NCI-H2227 treated with DMSO at 0.1 percent for 48 hours (cell line): ENCODE measurements at places on chromosomes 5 and 9.

DNA sequence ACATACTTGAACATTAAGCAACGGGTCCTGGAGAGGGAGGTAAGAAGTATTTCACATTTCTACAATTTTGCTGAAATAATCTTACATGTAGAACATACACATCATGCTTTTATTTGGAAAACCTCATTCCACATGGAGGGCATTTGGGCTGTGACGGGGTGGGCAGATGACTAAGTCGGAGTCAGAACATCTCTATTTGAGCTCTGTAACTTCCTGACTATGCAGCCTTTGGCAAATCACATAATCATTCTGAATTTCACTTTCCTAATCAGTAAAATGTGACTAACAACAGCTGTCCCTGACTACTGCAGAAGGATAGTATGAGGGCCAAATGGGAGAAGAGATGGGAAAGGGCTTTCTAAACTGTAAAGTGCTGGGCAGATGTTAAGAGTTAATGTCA is 17.1 kb upstream of the IL6ST start:
- no peak for DNase-seq

DNA sequence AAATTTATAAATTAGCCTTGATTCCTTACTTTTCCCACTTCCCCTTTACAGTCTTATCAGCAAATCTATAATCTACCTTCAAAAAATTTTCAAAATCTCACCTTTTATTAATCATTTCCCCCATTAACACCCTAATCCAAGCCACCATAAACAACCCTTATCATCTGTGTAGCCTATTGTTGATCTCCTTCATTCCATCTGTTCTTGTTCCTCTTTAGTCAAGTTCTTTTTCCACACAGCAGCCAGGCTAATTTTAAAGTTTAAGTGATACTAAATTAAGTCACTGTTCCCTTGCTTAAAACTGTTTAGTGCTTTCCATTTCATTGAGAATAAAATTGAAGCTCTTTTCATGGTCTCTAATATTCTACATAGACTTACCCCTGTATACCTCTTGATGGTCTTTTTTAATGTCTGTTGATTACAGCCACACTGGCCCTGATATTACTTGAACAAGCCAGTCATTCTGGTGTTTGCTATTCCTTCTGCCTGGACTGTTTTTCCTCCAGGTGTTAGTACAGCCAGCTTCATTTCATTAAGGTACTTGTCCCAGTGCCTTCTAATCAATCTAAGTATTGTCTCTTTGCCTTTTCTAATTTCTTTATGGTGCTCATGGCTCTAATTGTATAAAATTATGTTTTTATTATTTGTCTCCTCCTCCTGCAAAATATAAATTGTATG is 31.1 kb downstream of the GPR151 start:
- no peak for DNase-seq

- no peak for DNase-seq
Observed at GRCh38 chr9:130638284-130639123, 25.9 kb upstream of the PRDM12 start.

- no peak for DNase-seq
Observed at GRCh38 chr9:78371981-78372380, 75.1 kb downstream of the PSAT1 start.

- DNase-seq, result no peak
Observed at GRCh38 chr5:26847041-26847736, 191.2 kb downstream of the CDH9 start.

DNA sequence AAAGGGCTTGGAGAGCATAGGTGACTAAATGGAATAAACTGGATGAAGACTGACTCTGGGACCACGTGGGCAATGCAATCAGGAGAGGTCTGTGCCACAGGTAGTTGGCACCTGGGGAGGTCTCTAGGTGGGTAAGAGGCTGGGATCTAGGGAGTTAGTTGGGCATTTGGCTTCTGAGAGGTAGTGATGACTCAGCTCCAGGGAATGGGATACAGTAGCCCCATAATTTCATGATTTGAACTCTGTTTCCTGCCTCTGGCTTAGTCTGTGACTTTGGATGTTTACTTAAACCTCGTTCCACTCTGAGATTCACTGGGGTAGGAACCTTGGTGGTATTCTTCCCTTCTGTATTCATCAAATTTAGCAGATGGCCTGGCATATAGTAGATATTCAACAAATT is 240.8 kb downstream of the KIF4B start:
- no peak for DNase-seq

DNA sequence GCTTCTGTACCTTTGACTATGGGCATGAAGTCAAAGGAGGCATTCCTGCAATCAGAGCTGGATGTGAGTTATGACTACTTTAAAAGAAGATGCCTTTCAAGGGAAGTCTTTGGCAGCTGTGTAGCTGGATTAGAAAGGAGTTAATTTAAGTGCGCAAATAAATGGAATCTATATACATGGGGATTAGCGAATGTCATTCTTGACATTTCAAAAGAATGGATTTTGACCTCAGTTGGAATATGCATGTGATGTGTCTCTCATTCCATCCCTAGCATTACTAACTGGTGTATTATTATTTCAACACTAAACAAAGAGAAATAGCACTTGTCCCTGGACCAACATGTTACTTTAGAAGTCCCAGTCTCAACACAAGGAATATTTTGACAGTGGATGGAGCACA is 359.6 kb upstream of the SLC24A2 start:
- DNase-seq, result no peak

- no peak for DNase-seq
Observed at GRCh38 chr5:127375544-127376091, 85.0 kb downstream of the MEGF10 start.

DNA sequence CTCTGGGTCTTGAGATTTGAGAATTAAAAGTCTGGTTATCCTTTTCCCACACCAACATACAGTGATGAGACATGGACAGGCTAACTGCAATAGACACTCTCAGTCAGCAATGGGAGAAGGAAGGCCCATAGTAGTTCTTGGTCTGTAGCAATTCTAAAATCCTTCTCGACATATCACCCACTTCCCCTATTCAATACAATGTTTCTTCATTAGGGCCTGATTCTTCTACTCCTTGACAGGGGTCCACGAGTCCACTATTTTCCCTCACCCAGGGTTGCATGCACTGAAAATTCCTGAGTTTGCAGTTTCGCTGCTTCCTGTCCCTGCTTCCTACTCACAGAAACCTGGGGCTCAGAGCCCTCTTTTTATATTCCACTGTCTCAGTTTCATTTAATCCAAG is 402.8 kb downstream of the MAT2B start:
- DNase-seq, result no peak

DNA sequence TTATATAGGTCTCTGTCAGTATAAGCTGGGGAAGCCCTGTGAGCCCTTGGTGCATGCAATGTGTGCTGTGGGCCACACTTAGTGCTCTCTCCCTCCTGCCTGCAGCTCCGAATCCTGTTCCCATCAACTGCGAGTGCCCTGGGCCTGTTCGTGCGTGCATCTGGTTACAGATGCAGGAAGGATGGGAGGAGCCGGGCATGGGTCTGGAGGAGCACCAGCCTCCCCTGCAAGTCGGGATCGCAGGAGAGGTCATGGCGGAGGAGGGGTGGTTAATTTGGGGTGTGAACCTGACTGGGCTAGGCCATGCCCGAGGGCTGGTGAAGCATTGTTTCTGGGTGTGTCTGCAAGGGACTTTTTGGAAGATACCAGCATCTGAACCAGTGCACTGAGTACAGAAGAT is 274.6 kb upstream of the IRX4 start:
- no peak for DNase-seq

GRCh38 chr5:158159621-158160020 is 300.7 kb upstream of the CLINT1 start:
- DNase-seq, result no peak

DNA sequence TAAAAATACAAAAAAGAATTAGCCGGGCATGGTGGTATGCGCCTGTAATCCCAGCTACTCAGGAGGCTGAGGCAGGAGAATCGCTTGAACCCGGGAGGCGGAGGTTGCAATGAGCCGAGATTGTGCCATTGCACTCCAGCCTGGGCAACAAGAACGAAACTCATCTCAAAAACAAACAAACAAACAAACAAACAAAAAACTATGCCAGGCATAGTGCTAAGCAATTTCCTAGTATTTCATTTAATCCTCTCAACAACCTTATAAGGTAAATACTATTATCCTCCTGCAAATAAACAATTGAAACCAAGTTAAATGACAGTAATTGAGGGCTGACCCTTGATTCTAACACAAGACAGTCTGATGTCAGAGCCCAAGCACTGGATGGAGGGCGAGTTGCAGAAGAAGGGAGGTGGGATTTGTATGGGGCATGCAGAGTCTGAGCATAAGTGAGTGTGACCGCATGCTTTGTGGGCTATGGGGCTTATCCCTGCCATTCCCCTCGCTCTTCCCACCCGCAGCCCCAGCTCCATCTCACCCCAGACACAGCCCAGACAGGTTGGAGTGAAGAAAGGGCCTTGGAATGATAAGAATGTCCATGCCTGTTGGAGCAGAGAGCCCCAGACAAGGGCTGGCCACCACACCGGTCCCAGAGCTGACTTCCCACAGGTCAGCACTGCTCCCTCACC is 24.3 kb upstream of the RPS14 start:
- no peak for DNase-seq

- no peak for DNase-seq
Observed at GRCh38 chr9:113508111-113508749, 44.7 kb downstream of the RGS3 start.

DNA sequence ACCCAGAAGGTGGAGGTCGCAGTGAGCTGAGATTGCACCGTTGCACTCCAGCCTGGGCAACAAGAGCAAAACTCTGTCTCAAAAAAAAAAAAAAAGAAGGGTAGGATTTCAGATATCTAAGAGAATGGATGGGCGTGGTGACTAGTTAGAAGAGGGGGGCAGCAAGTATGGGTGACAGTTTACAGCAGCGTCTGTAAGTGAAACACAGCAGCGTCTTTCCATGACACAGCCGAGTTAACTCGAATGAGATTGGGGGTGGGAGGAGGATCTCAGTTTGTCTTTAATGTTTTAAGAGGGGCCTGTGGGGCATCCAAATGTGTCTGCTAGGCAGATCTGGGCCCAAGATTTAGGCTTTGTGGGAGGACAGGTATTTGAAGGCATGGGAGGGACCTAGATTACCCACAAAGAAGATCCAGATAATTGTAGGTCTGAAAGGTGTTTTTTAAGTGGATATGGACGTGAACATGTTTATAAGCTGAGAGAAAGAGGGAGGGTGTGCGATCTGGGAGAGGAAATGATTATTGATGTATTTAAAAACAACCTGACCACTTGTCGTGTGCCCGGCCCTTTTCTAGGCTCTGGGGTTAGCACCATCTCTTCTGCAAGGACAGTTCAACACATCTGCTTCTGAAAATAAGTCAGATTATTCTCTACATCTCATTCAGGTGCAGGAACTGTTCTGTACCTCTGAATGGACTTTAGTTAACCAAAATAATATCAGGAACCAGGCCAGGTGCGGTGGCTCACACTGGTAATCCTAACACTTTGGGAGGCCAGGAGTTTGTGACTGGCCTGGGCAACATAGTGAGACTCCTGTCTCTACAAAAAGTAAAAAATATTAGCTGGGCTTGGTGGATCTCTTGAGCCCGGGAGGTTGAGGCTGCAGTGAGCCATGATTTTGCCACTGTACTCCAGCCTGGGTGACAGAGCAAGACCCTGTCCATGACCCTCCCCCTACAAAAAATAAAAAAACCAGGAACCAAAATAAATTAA is 2.5 kb downstream of the CEP78 start:
- DNase-seq, result no peak

GRCh38 chr5:37814699-37815098 is 25.1 kb downstream of the GDNF start:
- DNase-seq, result no peak

DNA sequence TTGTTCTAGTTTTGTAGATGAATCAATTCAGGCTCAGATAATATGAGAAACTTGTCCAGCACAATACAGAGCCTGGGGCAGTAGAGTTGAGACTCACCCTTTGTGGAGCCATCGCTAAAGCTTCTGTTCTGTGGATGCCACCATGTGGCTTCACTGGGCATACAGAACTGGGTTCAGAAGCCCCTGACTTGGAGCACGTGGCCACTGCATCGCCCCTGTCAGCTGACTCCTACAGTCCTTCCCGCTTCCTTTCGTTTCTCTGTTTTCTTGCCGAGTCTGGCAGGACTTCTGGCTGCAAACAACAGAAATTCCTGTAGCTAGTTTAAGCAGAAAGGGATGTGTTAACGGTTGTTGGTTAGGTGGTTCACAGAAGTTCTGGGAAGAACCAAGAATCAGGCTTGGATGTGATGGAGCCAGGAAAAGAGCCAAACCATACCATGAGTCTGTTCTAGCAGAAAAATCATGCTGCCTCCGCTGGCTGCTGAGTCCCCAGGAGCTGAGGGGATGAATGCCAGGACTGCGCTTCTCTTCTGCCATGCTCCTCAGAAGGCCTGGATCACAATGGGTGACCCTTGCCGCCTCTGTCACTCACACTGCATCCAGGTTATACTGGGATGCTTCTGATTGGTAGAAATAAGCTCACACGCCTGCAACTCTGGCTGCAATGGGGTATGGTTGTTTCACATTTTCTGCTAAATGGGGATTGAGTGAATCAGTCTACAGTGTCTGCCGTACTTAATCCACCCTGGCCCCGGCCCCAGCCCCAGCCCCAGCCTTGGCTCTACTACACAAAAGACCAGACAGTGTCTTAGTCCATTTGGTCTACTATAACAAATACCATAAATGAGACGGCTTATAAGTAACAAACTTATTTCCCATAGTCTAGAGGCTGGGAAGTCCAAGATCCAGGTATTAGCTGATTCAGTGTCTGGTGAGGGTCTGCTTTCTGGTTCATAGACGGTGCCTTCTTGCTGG is 262.5 kb downstream of the GOLPH3 start:
- no peak for DNase-seq

GRCh38 chr9:89666364-89666763 is 61.6 kb downstream of the GADD45G start:
- DNase-seq, result no peak

DNA sequence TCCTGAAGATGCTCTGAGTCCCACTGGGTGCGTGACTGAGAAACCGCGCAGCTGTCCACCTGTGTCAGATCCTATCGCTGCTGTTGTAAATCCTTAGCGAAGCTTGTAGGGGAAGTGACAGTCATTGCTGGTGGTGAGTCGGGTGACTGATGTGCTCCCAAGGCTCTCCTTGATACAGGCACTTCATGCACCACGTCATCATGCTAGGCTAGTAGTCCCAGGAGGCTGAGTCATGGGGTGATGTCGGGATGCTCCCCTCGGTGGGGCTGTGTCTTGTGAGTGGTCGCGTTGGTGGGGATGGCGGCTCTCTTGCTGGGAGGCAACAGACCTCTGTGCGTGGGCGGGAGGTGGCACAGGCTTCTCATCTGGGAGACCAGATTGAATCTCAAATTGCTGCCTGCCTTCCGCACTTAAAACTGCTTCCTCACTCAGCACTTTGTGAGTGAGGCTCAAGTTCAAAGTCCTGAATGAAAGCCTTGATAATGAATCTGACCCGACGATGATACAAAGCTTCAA is 84.7 kb downstream of the CSNK1A1 start:
- peak; percentile 62 for DNase-seq

GRCh38 chr9:124749284-124749683 is 21.8 kb downstream of the NR6A1 start:
- DNase-seq, result no peak

GRCh38 chr5:174777583-174777982 is 53.2 kb downstream of the MSX2 start:
- DNase-seq, result no peak
